Activated naive CD8-positive, alpha-beta T cell treated with anti-CD3 and anti-CD28 coated beads for 36 hours (primary cell): ENCODE measurements at places on chromosomes 1 and 21. TPM values are rescaled to one million over a fixed set of nuclear protein-coding genes. Genes with fewer than 3 reads are reported as not detected.

The SERPINC1 gene
- total RNA-seq: not detected

The PEX10 gene
- 23.7 TPM for total RNA-seq

The PGLYRP3 gene
- total RNA-seq: not detected

The RGS16 gene
- 70.7 TPM for total RNA-seq

The HCRTR1 gene
- total RNA-seq: not detected

The CHRNB2 gene
- not detected for total RNA-seq

The ANKRD35 gene
- 0.64 TPM for total RNA-seq

The NPHS2 gene
- total RNA-seq: not detected

The GBP1 gene
- total RNA-seq: 146 TPM

The PKNOX1 gene
- 17.8 TPM for total RNA-seq

The REN gene
- total RNA-seq: not detected

The WNT2B gene
- not detected for total RNA-seq

The S100A7 gene
- not detected for total RNA-seq

The UBQLN4 gene
- 42.6 TPM for total RNA-seq

The GSTM5 gene
- 0.06 TPM for total RNA-seq

The LCE2B gene
- not detected for total RNA-seq

The BACH1 gene
- 23.2 TPM for total RNA-seq

The CMPK1 gene
- 102 TPM for total RNA-seq

The IGSF21 gene
- total RNA-seq: not detected

The C1QA gene
- not detected for total RNA-seq

The CCDC27 gene
- not detected for total RNA-seq

The MANEAL gene
- 1.5 TPM for total RNA-seq

The CCSAP gene
- 8.2 TPM for total RNA-seq

The DCST1 gene
- total RNA-seq: not detected

The RC3H1 gene
- total RNA-seq: 34.3 TPM

The ARHGAP30 gene
- total RNA-seq: 157 TPM

The ELAVL4 gene
- not detected for total RNA-seq

The SAMD13 gene
- total RNA-seq: 0.84 TPM

The AZIN2 gene
- total RNA-seq: 3.6 TPM

The TTC24 gene
- total RNA-seq: 18.7 TPM

The LENEP gene
- total RNA-seq: not detected

The SLC44A3 gene
- total RNA-seq: not detected

The S100A5 gene
- 1.2 TPM for total RNA-seq

The SLAMF7 gene
- 152 TPM for total RNA-seq

The RHOU gene
- total RNA-seq: 1.3 TPM

The SLC19A1 gene
- 63.2 TPM for total RNA-seq

The ATP1A4 gene
- not detected for total RNA-seq

The AMY1A gene
- not detected for total RNA-seq

The SYNC gene
- total RNA-seq: not detected

The CFAP74 gene
- total RNA-seq: 0.31 TPM

The SPRR2G gene
- total RNA-seq: not detected

The MXRA8 gene
- 0.50 TPM for total RNA-seq

The RHEX gene
- not detected for total RNA-seq

The TENT5C gene
- total RNA-seq: 4.2 TPM

The NBPF20 gene
- total RNA-seq: 0.76 TPM

The CD53 gene
- total RNA-seq: 191 TPM

The FAM72D gene
- total RNA-seq: 17.8 TPM

The TNNT2 gene
- total RNA-seq: not detected

The AGBL4 gene
- not detected for total RNA-seq

The CFAP126 gene
- not detected for total RNA-seq

The TCHHL1 gene
- total RNA-seq: not detected

The MRTO4 gene
- total RNA-seq: 149 TPM

The CTSE gene
- not detected for total RNA-seq

The ADAMTSL4 gene
- 0.10 TPM for total RNA-seq

The NR1I3 gene
- total RNA-seq: not detected

The NASP gene
- total RNA-seq: 274 TPM

The LY9 gene
- total RNA-seq: 28.3 TPM

The MAP10 gene
- total RNA-seq: 1.9 TPM

The LRRN2 gene
- total RNA-seq: not detected
